ENCODE measurements at places on chromosomes 12 and 14. TPM values are rescaled to one million over a fixed set of nuclear protein-coding genes. Genes with fewer than 3 reads are reported as not detected.

The HOXC9 gene
- total RNA-seq = not detected

The NANOG gene
- 0.66 TPM for total RNA-seq

The FAM181A gene
- total RNA-seq = not detected

- no peak for DNase-seq
These were observed 56.4 kb downstream of the RASSF9 start for GRCh38 chr12:85779768-85780167.

- no peak for DNase-seq
These were observed 779.9 kb upstream of the TMEM132C start for GRCh38 chr12:127487031-127487430.

DNA sequence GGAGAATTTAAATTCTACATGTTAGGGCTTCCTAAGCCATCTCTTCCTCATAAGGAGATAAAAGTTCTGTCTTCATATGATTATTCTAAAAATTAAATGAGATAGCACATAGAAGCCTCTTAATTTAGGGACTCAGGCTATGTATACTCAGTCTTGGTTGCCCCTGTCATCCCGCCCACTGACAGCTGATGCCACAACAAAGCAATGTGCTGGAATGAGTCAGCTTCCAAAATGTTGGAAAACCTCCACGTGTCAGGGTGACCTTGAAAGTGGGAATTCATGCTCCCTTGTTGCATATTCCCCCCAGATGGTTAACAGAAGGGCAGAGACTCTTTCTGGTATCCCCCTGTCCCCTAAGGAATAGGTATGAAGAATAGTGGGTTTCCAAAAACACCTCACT, 238.0 kb upstream of the DDHD1 start:
- no peak for DNase-seq

GRCh38 chr12:4802841-4803240, 82.6 kb downstream of the GALNT8 start:
- no peak for DNase-seq

Data from body of pancreas (tissue), 4 donors.